ENCODE measurements at places on chromosomes 16 and 17.

DNA sequence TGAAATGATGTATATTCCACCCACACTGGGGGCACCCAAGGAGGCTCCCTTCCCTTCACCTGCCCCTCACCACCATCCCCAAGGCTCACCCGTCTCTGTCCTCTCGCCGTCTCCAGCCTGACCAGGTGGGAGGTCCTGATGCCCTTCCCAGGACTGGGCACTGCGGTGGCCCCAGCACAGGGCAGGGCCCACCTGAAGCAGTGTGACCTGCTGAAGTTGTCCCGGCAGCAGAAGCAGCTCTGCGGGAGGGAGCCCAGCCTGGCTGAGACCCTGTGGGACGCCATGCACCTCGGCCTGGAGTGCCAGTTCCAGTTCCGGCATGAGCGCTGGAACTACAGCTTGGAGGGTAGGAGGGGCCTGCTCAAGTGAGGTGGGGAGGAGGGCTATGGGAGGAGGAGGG, 9.9 kb downstream of the PPY start:
- no peak for DNase-seq
- no peak overlapping the region for H3K27ac ChIP-seq
- H3K36me3 ChIP-seq = no peaks in the 10 kb centered on the region
- H3K27me3 ChIP-seq = no peaks in the 10 kb centered on the region

DNA sequence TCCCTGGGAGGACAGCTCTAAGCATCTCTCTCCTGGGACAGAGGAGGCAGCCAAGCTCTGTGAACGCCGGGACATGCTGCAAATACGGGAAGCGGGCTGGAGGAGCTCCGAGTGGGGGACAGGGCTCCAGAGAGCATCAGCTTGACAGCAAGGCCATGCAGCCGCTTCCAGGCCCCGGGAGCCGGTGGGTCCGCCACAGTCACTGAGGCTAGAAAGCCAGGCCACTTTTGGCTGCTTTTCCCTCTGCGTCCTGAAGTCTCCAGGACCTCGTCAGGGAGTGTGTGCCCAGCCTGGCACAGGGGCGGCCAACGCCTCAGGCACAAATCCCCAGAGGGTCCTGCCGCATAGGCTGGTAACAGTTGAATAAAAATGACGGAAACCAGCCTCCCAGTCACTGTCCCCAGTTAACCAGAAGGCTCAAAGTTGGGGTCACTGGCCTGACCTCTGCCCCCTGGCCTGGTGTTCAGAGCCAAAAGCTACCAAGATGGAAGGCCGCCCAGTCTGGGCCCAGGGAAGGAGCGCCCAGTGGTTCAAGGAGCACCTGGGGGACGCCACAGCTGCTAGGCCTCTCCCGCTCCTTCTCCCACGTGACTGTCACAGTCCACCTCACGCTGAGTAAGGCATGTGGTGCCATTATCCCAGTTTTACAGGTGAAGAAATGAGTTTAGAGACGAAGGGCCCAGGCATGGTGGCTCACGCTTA, 3.2 kb upstream of the TRIM65 start:
- no peak overlapping the region for H3K4me3 ChIP-seq
- H3K4me1 ChIP-seq = peaks cover 27% of the 10 kb centered on the region
- no peak for DNase-seq
- no peak overlapping the region for H3K27ac ChIP-seq

DNA sequence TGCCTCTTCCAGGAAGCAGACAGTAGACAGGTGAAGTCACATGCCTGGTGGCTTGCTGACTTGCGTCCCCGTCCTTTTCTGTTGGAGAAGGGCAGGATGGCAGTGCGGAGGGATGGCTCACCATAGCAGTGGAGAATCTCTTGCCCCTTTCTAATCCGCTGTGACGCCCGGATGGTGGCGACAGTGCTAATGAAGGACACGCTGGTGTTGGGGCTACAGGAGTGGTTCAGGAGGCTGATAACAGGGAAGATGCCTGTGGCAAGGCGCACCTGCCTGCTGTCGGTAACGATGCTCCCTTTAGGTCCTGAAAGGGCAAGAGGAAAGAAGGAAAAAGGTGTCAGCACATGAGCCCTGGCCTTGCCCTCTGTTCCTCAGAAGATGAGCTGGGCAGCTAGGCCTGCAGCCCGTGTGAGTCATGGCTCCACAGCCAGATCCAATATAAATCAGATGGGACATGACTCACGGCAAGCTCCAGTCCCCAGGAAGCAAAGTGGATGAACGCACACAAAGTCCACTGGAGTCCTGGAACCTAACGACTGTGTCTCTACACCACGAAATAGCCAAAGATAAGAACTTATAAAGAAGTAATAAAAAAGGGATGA, 25.5 kb downstream of the SERPINF1 start:
- H3K4me1 ChIP-seq = peaks cover 10% of the 10 kb centered on the region
- H3K4me3 ChIP-seq = no peak overlapping the region
- H3K27me3 ChIP-seq = no peaks in the 10 kb centered on the region

GRCh38 chr17:30219833-30220232, 15.7 kb downstream of the SLC6A4 start:
- H3K4me3 ChIP-seq = no peak overlapping the region
- H3K36me3 ChIP-seq = no peaks in the 10 kb centered on the region
- H3K27me3 ChIP-seq = no peaks in the 10 kb centered on the region
- DNase-seq = no peak

DNA sequence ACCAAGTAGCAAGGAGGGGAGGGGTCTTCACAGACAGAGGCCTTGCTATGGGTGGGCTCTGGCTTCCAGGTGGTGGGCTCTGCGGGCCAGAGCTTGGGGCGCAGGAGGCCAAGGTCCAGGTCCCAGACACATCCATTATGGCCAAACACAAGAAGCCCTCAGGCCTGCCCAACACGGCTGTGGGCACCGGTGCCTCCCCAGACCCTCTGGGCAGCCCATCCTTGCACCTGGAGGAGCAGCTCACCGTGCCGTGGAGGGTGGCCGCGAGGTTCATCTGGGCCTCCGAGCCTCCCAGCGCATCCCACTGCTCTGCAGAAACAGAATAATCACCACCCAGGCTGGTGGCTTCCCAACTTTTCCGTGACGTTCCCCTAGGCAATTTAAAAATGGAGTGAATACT, 55.9 kb downstream of the TBC1D16 start:
- H3K27me3 ChIP-seq = no peaks in the 10 kb centered on the region
- H3K4me1 ChIP-seq = no peaks in the 10 kb centered on the region
- H3K4me3 ChIP-seq = no peak overlapping the region
- DNase-seq = no peak
- no peak overlapping the region for H3K27ac ChIP-seq
- H3K36me3 ChIP-seq = no peaks in the 10 kb centered on the region
